Occipital lobe (tissue), 3 donors: ENCODE measurements at places on chromosomes 3 and 15. TPM values are rescaled to one million over a fixed set of nuclear protein-coding genes. Genes with fewer than 3 reads are reported as not detected.

EPHA3 gene
- 349 TPM for total RNA-seq

GSK3B gene
- total RNA-seq: 117 TPM

MINAR1 gene
- 3.6 TPM for total RNA-seq

HAUS2 gene
- total RNA-seq: 54.6 TPM

ANKRD63 gene
- not detected for total RNA-seq
